HFFc6 (cell line): ENCODE measurements at places on chromosomes 7 and 10.

DNA sequence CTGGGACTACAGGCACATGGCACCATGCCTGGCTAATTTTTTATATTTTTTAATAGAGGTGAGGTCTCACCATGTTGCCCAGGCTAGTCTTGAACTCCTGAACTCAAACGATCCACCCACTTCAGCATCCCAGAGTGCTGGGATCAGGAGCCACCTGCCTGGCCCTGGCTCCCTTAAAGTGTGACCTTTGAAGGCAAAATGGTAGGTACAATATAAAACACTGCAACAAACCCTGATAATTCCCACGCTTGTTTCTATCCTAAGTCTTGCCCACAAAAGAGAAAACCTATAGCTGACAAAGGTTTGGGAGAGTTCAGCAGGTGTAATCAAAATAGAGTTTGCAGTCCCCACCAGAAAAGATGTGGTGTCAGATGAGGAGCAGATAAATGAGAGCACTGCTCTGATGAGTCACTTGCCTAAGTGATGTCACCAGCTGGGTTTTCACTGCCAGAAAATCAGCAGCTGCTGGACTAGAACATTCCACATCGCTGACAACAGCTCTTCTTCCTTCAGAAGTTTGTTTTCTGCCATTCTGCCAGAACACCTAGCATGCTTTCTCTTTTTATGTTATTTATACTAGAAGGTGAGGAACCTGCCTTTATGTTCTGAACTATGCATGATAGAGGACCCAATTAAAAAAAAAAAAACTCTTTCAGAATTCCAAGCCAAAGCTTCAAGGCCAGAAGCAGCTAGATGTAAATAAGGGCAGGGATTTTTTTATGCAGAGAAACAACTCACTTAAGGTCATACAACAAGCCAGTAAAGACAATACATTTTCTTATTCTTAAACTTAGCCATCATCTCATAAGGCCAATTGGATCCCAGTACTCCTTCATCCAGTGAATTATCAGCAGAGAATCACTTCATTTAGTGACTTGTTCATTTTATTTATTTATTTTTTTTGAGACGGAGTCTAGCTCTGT lies 18.0 kb downstream of the PURB start:
- DNase-seq, result peak; percentile 80

DNA sequence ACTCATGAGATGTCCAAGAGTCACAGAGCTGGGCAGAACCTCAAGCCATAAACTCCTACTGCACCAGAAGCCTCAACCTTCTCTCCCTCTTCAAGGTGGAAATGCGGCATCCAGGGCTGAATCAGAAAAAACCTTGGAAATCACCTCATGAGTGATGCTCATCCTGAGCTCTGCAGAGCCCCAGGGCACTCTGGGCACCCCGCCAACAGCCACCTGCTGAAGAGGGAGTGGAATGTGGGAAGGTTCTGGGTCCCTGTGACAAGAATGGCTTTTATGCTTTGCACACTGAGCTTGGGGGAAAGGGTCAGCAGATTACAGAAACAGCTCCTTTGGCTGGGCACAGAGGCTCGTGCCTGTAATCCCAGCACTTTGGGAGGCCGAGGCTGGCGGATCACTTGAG lies 18.8 kb downstream of the NUDT1 start:
- DNase-seq, result no peak

DNA sequence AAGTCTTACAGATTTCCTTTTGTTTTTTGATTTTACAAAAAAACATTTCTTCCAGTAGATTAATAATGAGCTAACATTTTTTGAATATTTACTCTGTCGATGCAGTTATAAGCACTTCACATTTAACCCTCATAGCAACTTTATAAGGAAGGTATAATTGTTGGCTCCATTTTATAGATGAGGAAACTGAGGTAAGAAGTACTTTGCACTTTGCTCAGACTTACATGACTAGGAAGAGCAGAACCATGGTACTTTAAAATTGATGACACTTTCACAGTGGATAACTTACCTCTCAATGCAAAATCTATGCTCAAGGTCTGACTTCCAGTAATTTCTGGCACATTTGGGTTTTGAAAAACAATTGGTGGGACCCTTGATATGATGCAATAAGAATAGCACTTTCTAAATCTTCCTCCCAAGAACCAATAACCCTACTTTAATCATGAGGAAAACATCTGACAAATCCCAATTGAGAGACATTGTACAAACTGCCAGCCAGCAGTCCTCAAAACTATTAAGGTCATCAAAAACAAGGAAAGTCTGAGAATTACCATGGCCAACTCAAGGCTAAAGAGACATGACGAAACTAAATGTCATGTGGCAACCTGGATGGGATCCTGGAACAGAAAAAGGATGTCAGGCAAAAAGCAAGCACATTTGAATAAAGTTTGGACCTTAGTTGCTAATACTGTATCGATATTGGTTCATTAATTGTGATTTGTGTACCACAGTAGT lies 72.6 kb downstream of the RALA start:
- no peak for DNase-seq

DNA sequence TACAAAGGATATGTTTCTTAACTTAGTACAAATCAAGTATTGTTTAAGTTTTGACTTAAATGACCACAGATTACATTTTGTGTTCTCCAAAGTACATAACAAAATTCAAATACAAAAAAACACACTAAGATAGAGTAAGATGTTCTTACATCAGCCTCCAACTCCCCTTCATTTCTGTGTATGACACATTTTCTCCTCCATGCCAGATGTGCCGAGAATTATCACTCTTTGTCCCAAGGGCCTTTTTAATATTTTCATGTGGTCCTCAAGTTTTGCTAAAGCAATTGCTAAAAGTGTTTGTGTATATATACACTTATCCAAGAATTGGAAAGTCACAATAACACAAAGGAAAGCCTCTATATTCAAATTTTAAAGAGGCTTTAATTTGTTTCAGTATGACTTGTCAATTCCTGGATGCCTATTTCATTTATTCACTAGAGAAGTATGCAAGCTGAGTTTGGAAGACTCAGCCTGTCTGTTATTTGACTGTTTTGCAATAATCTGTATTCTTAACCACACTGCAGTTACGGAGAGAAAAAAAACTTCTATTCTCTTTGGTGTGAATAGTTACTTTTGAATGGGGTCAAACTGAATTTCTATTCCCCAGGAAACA lies 586.4 kb upstream of the SEMA3D start:
- DNase-seq, result peak; percentile 57

DNA sequence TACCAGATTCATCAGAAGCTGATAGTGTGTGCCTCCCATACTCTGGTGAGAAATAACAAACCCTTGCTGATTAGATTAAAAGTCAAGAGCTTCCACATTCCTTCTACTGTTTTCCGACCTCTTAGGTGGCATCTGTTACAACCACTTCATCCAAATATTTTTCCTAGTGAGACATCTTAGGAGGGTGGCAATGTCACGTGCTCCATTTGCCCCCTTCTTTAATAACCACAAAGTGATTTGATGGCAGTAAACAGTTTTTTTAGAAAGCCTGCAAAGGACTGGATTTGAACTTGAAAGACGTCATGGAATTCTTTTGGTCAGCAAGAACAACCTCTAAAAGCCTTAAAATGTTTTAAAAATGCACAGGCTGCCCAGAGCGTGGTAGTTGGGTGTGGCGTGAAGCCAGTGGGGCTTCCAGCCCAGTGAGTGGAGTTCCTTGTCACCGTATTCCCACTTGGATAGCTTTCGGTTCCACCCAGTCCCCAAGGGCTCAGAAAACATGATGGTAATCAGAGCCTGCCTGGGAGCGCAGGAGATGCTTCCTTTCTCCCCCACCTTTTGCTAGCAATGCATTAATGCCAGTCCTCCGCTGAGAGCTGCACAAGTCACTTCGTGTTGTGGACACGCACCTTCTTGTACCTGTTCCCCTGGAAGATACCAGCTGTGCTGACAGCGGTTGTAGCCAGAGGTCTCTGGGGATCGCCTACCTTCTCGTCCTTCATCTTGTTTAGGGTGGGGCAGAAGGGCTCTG lies 256.4 kb downstream of the KIAA1217 start:
- peak; percentile 56 for DNase-seq

- DNase-seq, result no peak
Measured at GRCh38 chr10:98525969-98526368, 79.2 kb upstream of the HPS1 start.

- DNase-seq, result no peak
Measured at GRCh38 chr10:88253128-88253527, 330.0 kb downstream of the RNLS start.
